AG09319 (cell line): ENCODE measurements at places on chromosomes 2 and 18.
A peak's percentile ranks its signal among the peaks of the same experiment; 100 is the strongest.

- no peak for DNase-seq
Measured at GRCh38 chr2:198143793-198144192, 339.4 kb downstream of the PLCL1 start.

DNA sequence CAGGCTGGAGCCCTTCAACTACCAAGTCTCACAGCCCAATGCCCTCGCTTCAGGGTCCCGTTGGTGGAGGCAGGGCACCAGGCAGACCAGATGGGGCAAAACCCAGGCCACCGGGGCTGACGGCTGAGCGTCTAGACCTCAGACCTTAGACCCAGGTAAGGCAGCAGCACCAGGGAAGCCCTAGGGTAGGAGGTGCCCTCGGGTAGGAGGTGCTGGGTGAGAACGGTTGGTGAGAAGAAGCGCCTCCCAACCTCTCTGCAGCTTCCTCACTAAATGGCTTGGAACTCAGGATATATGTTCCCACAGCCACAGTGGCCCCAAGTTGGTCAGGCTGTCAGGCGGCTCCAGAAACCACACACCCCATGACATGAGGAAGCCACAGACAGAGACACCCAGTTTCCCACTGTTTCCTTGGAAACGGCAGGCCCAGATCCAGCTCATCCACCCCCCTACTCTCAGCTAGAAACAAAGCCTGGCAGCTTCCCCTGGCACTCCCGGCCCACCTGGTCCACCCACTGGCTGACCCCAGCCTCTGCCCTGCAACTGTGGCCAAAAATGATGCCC lies 13.1 kb upstream of the MLPH start:
- no peak for DNase-seq

DNA sequence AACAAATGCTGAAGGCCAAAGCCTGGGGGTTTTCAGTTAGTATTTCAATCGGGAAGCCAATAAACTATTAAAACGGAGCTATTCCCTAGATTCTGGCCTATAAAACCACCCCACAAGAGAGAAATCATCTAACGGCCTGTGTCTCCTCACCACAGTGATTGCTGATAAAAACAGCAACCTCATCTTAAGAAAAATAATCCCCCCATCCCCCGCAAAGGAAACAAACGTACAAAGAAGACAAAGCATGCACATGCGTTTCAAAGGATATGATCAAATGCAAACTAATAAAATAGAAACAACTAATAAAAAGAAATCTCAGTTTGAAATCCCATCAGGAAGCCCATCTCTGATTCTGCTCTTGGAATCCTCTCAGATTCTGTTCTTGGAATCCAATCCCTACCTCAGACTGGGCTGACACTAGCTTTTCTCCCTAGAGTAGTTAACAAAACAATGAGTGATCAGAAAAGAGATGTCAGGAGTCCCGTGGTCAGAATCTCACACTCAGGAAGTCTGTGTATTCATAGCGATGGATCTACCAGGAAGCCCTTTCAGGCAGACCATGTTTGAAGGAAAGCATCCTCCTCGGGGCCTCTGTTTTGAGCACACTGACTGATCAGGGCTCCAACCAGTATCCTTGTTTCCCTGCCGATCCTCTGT lies 150.7 kb downstream of the THADA start:
- no peak for DNase-seq

GRCh38 chr2:207935121-207935990 lies 90.0 kb downstream of the PLEKHM3 start:
- DNase-seq: no peak

- DNase-seq: peak; percentile 16
Measured at GRCh38 chr2:95760806-95761525, 169.2 kb downstream of the TRIM43 start.

DNA sequence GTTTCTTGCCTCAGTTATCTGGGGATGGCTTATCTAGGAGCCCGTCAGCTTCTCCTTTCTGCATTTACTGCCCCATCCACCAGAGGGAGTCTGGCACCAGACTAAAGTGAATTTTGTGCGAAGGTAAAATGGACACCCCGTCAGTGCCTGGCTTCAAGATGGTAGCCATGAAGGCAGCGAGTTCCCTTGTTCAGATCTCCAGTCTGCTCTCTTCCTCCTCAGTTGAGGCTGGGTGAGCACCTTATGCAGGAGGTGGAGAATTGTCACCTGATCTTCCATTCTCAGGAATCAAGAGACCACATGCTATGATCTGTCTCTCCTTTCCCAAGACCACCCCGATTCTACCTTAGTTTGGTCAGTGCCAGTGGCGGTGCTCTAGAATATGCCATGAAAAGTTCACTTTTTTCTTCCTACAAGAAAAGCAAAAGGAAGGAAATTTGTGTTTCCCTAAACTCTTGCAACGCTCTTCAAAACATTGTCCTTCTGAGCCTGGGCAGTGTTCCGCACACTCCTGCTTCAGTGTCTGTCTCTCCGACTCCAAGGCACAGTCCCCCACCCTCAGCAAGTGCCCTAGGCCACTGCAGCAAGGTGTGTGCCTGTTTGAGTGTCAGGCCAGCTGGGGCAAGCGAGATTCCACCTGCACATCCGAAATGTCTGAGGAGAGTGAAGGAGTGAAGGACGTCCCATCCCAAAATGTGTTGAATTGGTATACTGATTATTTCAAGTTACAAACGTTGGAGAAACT lies 168.6 kb downstream of the SS18 start:
- no peak for DNase-seq

DNA sequence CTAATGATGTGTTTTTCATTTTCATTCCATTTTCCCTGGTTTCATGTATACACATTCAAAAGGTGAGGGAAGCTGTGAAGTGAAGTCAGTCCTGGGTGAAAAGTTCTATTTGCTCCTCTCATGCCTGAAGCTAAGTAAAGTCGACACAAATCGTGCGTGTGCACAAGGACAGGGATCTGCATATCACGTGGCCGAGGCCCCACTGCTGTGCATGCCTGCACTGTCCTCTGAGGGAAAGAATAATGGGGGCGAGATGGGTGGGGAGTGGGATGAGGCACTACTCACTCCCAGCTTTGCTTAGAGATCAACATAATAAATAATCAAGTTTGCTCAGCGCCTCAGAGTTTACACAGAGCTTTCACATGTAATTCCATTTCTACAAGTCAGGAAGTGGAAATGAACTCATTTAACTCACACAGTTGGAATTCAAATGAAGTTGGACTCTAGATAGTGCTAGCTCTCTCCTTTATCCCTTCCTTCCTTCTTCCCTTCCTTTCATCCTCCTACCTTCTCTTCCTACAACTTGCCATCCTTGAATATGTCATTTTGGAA lies 5.1 kb upstream of the PTPRM start:
- DNase-seq: no peak

GRCh38 chr2:28547223-28547860 lies 51.5 kb downstream of the PLB1 start:
- no peak for DNase-seq

- DNase-seq: no peak
Measured at GRCh38 chr2:240134956-240135520, 1.1 kb downstream of the COPS9 start.

- DNase-seq: no peak
Measured at GRCh38 chr2:41903474-41904135, 144.2 kb upstream of the PKDCC start.

- DNase-seq: no peak
Measured at GRCh38 chr18:57744211-57744694, 58.9 kb downstream of the ATP8B1 start.

DNA sequence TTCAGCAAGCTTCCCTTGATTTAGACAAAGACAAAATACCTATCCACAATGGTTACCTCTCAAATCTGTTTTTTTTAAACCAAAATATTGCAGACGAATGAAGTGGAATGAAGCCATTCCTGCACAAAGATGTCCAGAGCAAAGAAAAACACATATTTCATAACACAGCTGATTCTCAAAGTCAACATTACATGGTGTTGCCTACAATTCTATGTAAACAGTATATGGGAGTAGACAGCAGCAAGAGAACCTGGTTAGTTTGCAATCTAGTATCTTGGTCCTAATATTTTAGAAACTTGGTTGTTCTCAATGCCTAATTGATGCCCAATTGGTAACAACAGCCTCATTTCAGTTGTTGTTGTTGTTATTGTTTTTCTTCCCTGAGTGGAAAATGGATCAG lies 1240.9 kb upstream of the CHAC2 start:
- DNase-seq: no peak

GRCh38 chr2:108316461-108317258 lies 28.0 kb downstream of the SULT1C2 start:
- no peak for DNase-seq

DNA sequence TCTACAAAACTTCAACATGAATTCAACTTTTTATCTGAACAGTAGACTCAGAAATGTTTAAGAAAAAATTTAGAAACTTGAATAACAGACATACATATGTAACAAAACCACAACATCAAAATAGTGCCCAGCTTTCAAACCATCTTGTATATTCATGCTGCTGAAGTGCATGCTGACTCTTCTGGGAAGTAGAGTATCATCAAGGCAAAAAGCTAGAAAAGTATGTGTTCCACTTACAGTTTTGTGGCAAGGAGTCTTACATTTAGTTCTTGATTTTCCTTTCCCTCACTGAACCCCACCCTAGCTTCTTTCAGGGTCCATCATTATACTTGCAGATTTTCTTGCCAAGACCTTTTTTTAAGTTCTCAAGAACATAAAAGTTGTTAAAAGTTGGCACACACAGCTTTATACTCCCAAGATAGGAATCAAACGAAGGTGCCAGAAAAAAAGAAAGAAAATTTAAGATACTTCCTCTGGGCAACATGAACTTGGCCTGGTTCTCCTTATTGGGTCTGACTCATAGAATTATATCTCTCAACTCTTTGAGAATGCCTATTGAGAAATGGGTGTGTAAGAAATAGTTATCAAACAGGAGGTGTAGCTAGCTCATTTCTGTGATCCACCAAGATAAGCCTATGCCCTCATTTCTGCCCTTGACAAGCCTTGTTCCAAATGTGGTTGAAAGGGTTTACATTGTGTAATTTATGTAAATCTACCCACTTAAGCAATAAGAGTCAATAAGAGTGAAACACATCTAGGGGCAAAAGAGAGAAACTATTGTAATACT lies 667.6 kb upstream of the ACVR2A start:
- DNase-seq: no peak

- DNase-seq: no peak
Measured at GRCh38 chr2:9892236-9892635, 49.0 kb downstream of the TAF1B start.

GRCh38 chr2:224893848-224894247 lies 148.4 kb downstream of the DOCK10 start:
- DNase-seq: no peak

GRCh38 chr18:57789090-57789489 lies 14.0 kb downstream of the ATP8B1 start:
- DNase-seq: no peak

DNA sequence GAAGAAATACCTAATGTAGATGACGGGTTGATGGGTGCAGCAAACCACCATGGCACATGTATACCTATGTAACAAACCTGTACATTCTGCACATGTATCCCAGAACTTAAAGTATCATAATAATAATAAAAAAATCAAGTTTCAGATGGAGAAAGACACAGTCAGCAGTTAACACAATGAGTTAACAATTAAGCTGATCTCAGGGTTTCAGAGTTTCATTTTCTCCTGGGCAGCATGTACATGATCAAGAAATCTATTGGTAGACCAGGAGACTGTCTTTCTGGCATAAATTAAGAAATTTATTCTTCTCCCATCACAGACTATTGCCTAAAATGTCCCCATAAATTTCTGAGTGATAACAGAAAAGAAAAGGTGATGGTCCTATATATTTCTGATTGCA lies 155.3 kb downstream of the RAD51AP2 start:
- no peak for DNase-seq

DNA sequence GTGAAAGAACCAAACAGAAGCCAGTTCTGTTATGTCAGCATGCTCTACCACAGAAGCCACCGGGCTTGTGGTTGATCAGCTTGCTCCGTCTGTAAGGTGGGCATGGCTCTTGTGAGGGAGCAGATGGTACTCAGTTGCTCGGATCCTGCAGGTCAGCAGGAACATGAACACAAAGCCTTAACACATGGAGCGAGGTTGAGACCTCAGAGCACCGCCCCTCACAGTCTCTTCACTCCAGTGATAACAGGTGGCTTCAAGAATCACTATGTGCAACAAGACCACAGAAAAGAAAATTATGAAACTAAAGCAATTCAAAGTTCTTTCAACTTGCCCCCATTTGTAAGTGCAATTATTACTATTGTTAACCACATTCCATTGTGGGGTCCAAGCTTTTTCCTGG lies 72.1 kb downstream of the OSBPL6 start:
- no peak for DNase-seq

GRCh38 chr18:79531386-79531785 lies 135.7 kb downstream of the NFATC1 start:
- no peak for DNase-seq

GRCh38 chr2:148623086-148623485 lies 21.5 kb upstream of the EPC2 start:
- DNase-seq: no peak

DNA sequence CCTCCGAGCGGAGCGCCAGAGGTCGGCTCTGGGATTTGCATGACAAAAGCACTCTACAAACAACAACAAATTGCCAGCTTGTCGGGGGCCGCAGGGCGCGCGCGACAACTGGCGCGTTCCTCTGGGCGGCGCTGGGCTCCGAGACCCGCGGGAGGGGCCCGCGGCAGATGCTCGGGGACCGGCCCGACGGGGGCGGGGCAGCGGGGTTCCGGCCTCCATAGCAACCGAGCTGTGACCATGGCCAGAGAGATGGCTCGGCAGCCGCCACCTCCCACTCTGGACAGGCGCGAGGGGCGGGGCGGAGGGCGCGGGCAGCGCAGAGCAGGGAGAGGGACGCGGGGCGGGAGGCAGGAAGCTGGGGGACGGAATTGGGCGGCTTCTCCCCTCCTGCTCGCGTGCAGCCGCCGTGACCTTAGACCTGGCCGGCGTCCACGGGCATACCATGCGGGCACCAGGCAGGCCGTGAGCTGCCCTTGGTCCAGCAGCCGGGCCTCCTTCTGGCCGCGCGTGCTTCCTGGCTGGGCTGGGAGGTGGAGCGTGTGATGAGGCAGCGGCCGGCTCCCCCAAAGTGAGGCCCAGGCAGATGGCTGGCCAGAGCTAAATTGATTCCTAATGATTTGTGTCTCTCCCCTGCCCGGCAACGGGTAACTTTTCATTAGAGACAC lies 171.5 kb downstream of the CELF4 start:
- peak; percentile 93 for DNase-seq

GRCh38 chr2:240048237-240048636 lies 5.1 kb downstream of the OR6B3 start:
- no peak for DNase-seq

GRCh38 chr2:37792366-37792765 lies 120.9 kb upstream of the CDC42EP3 start:
- DNase-seq: no peak

- DNase-seq: no peak
Measured at GRCh38 chr2:135150725-135151124, 98.6 kb downstream of the RAB3GAP1 start.
